NCI-H460 (cell line): ENCODE measurements at places on chromosomes 2 and 18.

GRCh38 chr2:231189171-231189530 is 9.3 kb upstream of the ARMC9 start:
- no peak for DNase-seq

- no peak for DNase-seq
These were observed 120.8 kb upstream of the FOSL2 start for GRCh38 chr2:28271919-28272250.

DNA sequence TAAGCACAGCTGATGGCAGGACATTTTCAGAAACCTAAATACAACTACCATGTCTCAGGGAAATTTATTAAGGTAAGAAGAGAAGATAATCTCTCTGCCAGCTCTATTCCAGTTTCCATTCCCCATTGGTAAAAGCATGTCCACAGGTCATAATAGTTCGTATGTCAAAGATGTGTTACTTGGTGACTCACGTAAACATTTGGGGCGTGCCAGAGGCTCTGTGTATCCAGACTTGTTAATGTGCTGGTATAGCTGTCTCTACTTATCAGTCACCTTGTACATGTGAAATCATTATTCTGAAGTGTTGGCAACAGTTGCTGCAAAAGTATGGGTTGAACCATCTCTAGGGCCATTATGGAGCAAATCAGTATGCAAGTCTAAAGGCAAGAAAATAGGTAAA is 1345.1 kb downstream of the SUCLG1 start:
- peak; percentile 26 for DNase-seq

DNA sequence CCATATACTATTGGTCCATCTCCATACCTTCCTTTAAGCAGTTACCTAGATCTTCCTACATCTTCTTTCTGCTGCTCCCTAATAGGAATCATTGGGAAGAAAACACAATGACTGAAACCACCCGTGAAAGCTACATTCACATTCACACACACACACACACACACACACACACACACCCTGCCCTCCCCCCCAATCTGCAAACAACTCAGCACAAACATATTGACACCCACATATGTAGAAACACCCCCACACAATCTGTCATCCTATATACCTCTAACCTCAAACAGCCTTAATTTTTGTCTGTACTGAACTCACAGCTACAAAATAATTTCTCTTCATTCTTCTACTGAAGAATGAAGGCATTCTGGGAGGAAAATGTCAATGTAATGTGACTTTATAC is 63.8 kb downstream of the KLF7 start:
- DNase-seq: no peak

- DNase-seq: no peak
These were observed 278.7 kb downstream of the NRXN1 start for GRCh38 chr2:50753234-50753633.
